ENCODE measurements at places on chromosomes 6 and 20.

- DNase-seq: no peak
These were observed 9.6 kb downstream of the RIPOR2 start for GRCh38 chr6:24926192-24926591.

- DNase-seq: no peak
These were observed 910.7 kb downstream of the TFAP2A start for GRCh38 chr6:9504191-9504590.

DNA sequence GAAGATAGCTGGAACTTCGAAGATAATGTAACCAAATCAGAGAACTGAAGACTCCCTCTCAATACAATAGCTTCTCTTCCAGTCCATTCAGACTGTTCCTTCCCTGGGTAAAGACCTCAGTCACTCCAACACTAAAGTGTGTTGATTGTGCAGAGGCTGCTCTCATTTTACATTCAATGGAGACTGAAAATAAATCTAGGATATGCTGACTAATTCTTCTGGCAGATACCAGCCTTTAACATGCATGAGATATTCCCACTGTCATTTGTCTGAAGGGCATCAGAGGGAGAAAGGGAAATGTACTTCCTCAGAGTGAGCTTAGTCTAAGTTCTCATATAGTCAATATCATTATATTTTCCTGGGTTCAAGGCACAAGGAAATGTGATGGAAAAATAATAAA is 166.4 kb upstream of the IRAK1BP1 start:
- no peak for DNase-seq

DNA sequence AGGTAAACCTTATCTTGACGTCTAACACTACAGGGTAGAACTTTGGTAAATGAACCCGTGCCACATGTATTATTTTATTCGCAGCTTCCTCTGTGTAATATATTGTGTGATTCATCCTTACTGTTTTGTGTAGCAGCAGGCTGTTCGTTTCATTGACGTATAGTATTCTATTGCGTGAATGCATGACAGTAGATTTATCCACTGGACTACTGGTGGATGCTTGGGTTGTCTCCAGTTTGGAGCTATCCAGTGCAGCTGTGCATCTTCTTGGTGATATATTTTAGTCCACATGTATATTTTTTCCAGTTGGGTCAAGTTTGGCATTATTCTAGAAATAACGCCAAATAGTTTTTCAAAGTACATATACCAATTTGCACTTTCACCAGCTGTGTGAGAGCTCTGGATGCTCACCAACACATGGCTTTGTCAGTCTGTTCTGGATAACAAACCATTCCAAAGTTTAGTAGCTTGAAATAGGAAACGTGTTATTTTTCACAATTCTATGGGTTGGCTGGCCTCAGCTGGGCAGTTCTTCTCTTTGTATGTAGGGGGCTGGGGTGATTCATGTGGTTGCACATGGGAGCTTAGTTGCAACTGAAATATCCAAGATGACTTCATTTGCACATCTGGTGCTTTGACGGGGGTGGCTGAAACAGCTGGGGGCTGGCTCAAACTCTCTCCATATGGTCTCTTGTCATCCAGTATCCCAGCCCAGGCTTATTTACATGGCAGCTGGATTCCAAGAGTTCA is 9.3 kb downstream of the ECT2L start:
- DNase-seq: no peak

GRCh38 chr6:164023535-164023934 is 609.0 kb downstream of the QKI start:
- no peak for DNase-seq
